Activated CD4-positive, alpha-beta T cell treated with anti-CD3 and anti-CD28 coated beads for 36 hours (primary cell): ENCODE measurements at places on chromosomes 2 and 18.

GRCh38 chr2:120907822-120908221, 172.2 kb downstream of the GLI2 start:
- no peak for DNase-seq

DNA sequence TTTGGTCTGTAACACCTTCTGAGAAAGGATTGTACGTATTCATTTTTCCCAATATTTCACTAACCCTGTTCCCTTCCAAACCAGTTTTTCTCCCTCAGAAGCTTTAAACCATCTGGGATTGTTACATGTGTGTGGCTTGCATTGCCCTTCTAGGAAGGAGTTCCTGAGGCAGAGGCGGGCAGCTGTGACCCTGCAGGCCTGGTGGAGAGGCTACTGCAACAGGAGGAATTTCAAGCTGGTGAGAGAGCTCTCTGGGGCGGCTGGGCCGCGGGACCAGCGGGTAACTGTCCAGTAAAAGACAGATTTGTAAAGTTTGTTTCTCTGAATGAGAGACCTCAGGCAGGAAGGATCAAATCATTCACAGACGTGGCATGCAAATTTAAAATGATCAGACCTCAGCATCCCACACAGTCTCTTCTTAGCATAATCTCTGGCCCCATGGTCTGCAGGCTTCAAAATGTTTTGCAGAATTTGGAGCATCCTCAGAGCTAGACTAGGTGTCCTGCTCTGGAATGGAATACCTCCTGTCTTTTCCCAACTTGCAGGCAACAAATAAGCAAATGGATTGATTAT, 40.2 kb upstream of the GPR17 start:
- no peak for DNase-seq

- DNase-seq: no peak
These were observed 152.1 kb upstream of the CCDC150 start for GRCh38 chr2:196487417-196487816.

- no peak for DNase-seq
These were observed 32.8 kb upstream of the ZNF396 start for GRCh38 chr18:35409911-35410310.

GRCh38 chr18:54964741-54965140, 5.5 kb upstream of the CCDC68 start:
- DNase-seq: no peak

DNA sequence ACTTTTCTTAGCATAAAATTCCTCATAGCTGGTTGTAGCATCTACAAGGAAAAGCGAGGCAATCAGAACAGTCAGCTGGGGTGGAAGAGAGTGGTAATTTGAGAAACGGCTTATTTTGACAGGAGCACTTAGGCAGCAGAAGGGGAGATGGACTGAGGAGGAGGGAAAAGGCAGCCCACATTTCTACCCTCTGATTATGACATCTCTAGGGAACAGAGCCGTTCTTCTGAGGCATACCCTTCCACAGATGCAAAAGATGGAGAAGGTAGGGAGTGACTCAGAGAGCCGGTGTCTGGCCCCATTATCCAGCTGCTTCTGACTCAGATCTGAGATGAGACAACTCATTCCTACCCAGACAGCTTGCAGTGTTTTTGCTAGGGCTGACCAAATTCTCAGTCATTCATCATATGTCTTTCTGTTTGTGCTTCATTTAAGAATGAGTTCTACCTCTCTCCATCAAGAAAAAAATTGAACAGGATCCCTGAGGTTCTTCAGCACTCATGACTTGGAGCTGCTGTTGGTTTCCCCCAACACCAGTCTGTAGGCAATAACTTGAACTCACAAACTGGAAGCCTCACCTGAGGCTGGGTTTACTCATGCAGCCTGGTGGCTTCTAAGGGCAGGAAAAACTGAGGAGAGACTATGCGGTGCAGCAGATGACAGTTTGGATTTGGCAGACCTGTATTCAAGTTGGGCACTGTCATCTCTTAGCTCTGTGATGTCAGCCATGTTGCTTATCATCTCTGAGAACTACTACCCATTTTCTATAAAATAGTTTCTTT, 15.9 kb upstream of the SEC11C start:
- peak; percentile 66 for DNase-seq

- no peak for DNase-seq
These were observed 86.6 kb upstream of the FAM237A start for GRCh38 chr2:206555721-206556120.

DNA sequence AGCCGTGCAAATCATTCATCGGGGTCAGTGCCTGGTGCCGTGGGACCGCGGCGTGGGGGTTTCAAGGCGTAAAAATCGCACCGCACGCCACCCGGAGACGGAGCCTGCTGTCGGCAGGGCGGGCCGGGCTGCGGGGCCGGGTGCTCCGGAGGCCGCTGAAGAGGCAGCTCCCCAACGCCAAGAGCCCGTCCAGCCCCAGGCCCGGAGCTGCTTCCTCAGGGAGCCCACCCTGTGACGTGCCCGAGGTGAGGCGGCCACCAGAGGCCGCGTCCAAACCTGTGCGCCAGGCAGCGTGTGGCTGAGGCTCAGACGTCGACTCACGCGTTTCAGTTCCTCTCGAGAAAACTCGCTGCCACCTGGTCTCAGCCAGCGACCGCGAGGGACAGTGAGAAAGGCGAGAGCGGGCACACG, 98.1 kb downstream of the NFATC1 start:
- no peak for DNase-seq

GRCh38 chr2:39649511-39649910, 16.2 kb upstream of the TMEM178A start:
- DNase-seq: no peak

DNA sequence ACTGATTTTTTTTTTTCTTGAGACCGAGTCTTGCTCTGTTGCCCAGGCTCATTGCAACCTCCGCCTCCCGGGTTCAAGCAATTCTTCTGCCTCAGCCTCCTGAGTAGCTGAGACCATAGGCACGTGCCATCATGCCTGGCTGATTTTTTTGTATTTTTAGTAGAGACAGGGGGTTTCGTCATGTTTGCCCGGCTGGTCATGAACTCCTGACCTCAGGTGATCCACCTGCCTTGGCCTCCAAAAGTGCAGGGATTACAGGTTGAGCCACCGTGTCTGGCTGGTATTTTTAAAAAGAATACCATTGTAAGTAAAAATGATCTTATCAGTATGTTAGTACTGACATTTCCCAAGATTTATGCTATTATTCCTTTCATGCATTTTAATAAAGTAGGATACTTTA, 105.7 kb downstream of the PIEZO2 start:
- DNase-seq: no peak

GRCh38 chr18:65523461-65523860, 227.4 kb upstream of the CDH7 start:
- DNase-seq: no peak

DNA sequence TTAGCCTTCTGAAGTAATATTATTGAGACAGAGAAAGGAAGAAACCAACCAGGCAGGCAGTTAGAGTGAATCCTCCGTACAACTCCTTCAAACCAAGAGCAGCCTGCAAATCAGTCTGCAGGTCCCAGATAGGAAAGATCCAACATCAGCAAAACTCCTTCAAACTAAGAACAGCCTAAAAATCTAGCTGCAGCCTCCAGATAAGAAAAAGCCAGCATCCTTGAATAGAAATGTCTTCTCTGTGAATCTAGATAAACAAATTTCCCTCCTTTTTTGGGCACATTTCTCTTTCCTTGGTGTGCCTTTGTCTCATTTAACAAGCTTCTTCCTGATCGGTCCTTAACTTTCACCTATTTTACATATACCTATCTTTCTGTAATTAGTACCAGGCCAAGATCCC, 1004.6 kb upstream of the TMEFF2 start:
- DNase-seq: no peak

DNA sequence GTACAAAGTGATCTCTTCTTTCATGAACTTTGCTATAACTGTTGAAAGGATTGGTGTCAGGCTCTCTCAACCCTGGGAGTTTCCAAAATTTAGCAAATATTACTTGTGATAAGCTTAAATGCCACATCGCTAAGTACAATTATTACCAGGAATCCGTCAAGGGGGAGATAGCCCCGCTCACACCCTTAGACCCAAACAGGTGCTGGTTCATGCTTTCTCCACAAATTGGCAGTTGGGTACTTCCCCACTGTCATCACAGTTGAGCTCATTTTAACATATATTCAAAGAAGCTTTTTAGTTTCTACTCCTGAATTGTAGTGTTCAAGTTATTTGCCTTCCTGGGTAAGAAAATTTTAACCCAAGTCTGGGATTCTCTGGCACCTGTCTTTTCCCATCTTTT, 29.8 kb upstream of the EPB41L5 start:
- DNase-seq: no peak

- peak; percentile 10 for DNase-seq
These were observed at the start of gene CELF4 for GRCh38 chr18:37565101-37565976. Gene CELF4, minus strand, starts transcription at chr18:37565798.

DNA sequence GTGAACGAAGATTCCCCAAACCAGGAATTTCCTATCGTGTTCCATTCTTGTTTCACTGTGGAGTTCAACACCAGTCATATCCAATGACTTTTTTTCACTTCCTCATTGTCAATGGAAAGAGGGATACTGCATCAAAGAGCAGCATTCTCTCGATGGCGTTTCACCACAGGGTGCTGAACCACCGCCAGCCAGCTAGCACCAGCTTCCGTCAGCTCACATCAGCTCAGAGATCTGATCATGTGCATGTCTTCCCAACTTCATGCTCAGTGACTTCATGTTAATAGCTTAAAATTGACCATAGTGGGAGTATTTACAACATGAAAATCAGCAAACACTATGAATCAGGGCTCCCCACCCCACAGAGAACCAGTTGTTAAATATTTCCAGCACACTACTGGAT, 359.9 kb downstream of the TNS1 start:
- DNase-seq: no peak

GRCh38 chr18:70659036-70659925, 370.4 kb downstream of the SOCS6 start:
- DNase-seq: peak; percentile 63

GRCh38 chr2:238695538-238695937, 152.3 kb upstream of the TWIST2 start:
- no peak for DNase-seq

- DNase-seq: no peak
These were observed 15.2 kb upstream of the TMEM37 start for GRCh38 chr2:119416299-119416923.

DNA sequence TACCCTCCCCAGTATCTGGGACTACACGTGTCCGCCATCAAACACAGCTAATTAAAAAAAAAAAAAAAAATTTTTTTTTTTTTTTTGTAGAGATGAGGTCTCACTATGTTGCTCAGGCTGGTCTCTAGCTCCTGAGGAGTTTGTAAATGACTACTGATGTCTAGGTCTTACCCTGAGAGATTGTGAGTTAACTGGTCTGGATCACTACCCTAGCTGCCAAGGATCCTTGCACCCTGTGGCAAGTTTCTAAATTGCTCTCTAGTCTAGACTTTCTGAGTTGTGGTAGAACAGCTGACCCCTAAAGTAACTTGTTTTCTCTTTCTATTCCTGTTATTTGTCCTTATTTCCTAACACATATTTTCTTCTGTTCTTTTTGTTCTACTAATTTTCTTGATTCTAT, 44.5 kb downstream of the ABHD3 start:
- no peak for DNase-seq

- DNase-seq: no peak
These were observed 92.6 kb downstream of the VAPA start for GRCh38 chr18:10006311-10006893.

DNA sequence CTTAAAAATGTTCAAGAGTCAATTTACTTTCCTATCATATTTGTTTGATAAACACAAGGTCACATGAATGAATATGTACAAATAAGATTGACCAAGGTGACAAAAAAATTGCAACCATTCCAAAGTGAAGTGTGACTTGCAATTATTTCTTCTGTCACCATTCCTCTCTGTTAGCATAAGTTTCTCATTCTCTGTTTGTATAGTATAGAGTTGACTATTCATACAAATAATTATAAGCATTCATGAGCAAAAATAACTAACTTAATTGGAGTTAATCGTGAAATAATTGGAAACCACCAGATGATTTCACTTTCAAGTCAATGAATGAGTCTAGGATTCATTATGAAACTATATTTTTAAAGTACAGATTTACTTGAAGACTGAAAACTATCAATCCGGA, 42.1 kb downstream of the PGAP1 start:
- no peak for DNase-seq

- DNase-seq: no peak
These were observed 29.9 kb downstream of the C18orf54 start for GRCh38 chr18:54387631-54388030.

DNA sequence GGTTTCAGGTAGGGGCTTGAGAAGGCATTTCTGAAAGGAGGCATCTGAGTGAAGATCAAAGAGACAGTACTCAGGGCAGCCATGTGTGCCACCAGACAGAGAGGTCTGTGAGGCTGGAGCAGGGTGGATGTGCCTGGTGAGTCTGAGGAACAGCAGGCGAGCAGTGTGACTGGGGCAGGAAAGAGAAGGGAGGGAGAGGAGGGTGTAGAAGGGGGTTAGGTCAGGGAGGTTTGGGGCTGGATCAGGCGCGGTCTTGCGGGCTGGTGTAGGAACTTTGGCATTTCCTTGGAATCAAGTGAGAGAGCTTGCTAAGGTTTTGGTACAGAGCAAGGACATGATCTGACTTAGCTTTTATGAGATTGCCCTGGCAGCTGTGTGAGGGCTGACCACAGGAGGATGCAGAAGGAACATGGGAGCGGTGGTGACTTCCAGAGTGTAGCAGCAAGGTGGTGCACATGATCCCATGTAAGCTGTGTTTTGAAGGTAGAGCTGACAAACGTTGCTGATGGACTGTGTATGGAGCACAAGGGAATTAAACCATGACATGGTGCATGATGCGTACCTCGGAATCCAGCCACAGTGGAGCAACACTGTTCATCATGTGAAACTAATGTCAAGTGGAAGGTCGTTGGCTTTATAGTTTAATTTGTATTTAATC, 13.9 kb downstream of the RAB31 start:
- DNase-seq: no peak

GRCh38 chr2:64754570-64754969, 100.9 kb upstream of the SERTAD2 start:
- DNase-seq: no peak

- peak; percentile 80 for DNase-seq
These were observed 72.5 kb downstream of the ACOXL start for GRCh38 chr2:110804915-110805314.

- no peak for DNase-seq
These were observed 91.7 kb upstream of the RAB6C start for GRCh38 chr2:129887688-129888266.

GRCh38 chr18:50284255-50284885, 3.0 kb upstream of the MBD1 start:
- DNase-seq: no peak
